ENCODE measurements at places on chromosomes 3 and 15.

DNA sequence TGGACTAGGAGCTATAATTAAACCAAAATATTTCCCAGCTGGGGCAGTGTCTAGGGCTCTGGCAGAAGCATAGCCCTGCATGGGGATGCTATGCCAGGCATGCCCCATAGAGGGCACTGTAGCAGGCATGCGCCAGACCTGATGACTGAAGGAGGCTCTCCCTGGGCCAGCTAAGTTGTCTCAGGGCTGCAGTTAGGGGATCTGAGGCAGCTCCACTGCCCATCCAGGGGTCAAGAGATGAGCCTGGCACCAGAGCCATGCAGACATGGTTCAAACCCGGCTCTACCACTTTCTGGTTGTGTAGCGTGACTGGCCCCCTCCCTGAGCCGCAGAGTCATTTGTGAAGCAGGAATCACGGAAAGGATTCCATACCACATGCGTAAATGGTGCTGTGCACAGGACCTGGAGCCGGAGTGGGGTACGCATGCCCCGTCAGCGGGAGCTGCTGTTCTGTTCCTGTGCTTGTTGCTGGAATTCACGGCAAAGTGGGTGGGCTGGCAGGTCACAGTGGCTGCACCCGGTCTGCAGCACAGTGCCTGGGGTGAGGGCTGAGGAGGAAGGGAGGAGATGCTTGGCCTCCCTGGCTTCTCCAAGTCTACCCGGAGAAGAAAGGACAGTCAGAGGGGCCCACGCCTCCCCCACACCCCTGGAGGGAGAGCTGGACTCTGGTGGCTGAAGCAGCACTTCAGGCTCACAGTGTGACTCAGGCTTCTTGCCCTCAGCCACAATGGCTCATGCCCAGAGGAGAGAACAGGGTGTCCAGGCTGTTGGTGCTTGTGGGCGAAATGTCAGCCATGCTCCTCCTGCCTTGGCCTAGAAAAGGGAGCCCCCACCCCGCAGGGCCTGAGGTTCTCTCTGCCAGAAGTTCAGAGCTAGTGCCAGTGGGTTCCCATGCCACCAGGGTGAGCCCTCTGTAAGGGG lies 43.1 kb downstream of the DNASE1L3 start:
- peak; percentile 10 for DNase-seq

- no peak for DNase-seq
Measured at GRCh38 chr3:9028134-9028533, 64.9 kb upstream of the RAD18 start.

DNA sequence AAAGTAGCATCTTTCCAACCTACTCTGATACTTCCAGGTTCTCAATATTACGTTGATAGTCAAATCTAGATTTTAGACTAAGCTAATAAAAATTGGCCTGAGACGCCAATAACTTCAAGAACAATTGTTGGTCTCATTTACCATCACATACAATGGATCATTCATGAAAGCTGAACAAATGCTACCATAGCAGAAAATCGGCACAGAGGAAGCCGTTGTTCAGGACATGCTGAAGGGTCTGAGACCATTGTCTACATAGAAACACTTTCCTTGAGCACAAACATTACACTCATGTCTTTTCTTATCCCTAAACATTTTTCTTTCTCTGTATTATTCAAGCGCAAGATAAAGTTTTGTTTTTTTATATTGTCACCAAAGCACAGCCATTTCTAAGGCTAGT lies 37.2 kb upstream of the FHIT start:
- no peak for DNase-seq

GRCh38 chr3:141127344-141128125 lies 76.4 kb downstream of the SPSB4 start:
- DNase-seq: no peak

- DNase-seq: no peak
Measured at GRCh38 chr3:105860641-105861040, 8.2 kb downstream of the CBLB start.

DNA sequence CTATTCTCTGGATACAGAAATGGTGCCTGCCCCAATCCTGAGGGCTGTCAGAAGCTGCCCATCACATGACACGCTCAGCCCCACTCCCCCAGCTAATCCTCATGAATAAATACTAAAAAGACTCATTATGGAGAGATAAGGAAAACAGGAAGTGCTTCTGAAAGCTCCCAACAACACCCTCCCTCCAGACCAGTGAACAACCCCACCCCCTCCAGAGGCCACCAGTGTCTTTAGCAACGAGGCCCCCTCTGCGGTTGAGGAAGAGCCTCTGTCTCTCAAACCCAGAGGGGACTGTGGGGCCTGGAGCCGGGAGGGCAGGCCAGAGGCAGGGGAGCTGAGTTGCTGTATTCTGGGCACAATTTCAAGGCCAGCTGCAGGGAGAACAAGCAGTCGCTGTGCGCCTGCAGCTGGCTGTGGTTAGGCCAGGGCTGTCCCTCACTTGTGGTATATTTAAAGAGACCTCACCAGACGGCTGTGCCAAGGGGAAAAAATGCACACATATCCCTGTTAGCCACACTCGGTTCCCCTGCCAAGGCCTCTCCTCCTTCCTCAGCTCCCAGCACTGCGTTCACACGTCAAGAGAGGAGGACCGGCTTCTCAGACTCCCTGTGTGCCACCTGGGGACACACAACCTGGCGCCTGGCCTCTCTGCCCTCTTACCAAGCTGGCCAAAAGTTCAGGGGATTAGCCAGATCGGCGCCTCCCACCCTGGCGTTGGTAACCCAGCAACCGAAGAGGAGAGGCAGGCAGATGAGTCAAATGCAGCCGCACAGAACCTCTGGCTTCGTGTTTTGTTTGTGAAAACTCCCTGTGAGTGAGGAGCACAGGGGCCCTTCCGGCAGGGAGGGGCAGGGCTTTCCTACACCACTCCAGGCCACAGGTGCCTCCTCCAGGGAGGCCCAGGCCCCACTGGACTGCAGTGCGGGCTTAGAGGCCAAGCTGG lies 101.2 kb upstream of the ETV5 start:
- DNase-seq: no peak

DNA sequence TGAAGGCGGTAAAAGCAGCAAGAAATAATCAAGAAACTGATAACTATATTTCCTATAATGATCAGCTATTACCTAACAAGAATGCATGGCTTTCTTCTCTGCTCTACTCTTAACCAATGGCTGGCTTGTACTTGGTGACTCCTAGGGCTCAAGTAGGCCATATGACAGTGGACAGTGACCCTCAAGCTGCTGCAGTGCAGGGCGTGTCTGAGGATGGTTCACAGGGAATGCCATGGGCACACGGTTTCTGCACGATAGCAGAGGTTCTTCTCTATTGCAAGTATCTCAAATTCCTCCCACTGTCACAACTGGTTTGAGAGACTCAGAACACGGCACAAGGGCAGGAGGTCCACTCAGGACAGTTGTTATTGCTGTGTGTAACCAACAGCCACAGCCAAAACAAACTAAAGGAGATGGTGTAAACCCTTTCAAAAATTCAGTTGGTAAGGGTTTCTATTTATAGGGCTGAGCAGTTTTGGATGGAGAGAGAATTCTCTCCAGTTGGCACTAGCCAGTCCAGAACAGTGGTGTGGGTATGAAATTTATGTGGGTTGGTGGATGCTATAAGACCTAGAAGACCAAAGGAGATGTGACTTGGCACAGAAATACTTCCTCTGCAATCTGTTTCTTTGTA lies 103.2 kb upstream of the ST8SIA2 start:
- no peak for DNase-seq

Data from activated T-helper 1 cell treated with Interleukin-2 at 50 U/mL for 16 hours (primary cell).